ENCODE measurements at places on chromosomes 5 and 9.

DNA sequence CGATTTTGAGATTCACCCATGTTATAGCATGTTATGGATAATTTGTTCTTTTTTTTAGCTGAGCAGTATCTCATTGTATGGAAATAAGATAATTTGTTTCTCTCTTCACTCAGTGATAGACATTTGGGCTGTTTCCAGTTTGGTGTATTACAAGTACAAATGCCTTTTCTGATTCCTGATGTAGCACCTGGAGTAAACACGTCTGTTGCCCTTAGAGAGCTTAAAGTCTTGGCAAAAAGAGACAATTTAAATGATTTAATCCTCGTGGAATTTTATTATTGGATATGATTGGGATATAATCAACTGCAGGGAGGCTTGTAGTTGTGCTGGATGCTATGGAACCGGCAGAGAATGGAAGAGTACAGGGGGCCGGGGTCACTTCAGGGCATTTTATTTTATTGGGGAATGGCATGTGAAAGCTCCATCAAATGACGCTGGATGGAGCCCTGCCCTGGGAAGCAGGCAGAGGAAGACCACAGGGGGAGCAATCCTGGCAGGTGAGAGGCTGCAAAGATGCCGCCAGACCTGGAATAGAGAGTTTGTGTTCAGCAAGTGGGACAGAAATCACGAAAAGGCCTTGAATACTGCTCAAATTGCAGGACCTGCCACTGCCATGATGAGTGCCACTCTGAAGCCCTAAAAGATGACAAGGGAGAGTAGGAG is 31.0 kb upstream of the TGFBI start:
- no peak for DNase-seq

DNA sequence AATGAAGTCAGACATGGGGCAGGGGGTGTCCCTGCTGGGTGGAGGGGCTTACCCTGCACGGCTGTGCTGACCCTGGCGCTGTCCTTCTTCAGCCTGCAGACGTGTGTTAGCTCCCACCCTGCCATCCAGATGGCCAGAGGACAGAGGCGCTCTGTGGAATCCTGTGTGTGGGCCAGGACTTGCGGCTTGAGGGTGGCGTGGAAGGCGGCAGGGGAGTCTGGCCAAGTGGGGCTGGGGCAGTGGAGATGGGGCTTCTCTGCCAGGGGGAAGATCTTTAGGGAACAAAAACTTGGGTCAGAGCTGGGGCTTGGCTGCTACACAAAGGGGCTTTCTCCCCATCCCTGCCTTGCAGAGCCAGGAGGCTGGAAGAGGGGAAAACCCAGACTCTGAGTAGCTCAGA is 46.5 kb upstream of the SYNPO start:
- no peak for DNase-seq

DNA sequence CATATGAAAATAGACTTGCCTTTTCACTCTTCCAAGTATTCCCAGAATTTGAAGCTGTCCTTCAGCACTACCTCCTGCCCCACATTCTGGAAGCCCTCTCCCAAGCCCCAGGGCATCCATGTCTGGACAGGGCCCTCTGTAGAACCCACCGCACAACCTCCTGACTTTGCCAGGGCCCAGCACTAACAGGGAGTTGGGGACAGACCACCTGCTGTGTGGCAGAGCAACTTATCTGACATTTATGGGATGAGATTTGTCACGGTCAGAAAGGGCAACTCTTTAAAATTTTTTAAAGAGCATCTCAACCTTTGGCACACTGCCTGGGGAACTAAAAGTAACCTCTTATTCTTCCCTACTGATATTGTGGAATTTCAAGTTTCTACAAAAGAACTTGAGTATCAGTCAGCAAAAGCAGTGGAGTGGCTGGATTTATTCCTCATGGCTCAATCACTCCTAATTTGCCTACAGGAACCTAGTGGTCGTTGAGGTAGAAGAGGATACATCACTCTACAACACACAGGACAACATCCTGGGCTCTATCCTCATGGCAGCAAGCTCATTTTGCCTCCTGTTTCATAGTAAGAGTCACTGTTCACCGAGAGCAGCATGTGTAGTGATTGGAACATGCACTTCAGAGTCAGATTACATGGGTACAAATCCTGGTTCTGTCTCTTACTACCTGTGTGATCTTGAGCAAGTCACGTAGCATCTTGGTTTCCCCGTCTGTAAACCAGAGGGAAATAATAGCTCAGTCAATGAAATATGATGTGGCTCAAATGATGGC is 285.3 kb downstream of the ENC1 start:
- no peak for DNase-seq

DNA sequence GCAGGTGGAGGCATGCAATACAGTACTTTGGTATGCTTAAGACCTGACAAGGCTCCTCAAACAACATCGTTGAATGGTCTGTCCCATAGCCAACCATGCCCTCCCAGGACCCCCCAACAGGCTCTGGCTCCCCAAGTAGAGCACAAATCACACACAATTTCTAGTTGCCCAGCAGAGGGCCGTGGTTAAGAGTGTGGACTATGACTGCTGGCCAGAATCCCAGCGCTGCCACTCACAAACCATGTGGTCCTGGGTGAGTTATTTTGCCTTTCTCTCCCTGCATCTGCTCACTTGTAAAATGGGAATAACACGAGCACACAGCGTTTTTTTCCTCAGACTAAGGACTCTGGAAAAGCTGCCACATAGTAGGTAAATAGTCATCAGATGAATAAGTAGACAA is 6.5 kb downstream of the CKMT2 start:
- DNase-seq, result no peak

- no peak for DNase-seq
Measured at GRCh38 chr5:109588281-109589035, 101.3 kb upstream of the MAN2A1 start.

DNA sequence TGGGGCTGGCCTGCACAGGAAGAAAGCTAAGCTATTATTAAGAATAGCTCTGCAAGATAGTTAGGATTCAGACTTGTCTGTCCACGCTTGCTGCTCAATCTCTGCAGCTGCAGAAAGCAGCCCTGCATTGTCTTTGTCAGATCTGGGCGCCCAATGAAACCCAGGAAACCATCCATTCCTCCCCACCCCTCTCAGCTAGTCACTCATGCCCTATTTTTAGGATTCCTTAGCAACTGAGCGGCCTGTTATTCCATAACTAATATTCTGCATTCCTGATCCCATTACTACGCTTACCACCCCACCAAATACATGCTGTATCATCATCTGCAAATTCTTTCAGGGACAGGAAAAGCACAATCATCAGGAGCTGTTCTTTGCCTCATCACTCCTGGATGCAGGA is 52.9 kb upstream of the APC start:
- no peak for DNase-seq

DNA sequence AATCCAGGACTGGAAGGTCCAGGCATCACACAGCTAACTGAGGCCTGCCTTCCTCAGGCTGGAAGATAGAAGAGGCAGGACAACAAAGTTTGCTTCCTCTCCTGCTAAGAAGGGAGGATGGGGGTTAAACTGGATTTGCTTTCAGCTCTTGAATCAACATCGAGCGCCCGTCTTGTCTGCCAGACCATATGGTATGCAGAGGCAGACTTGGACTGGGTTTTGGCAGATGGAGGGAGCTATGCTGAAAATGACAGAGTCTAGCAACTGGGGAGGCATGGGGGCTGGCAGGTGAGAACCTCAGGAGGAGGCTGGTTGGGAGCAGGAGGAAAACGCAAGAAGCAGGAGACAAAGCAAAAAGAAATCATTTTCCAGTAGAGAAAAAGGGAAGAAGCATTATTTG is 289.5 kb upstream of the IL12B start:
- no peak for DNase-seq

- DNase-seq, result no peak
Measured at GRCh38 chr9:125161284-125161918, 18.1 kb upstream of the SCAI start.

- no peak for DNase-seq
Measured at GRCh38 chr5:53603009-53603687, 42.7 kb downstream of the NDUFS4 start.

DNA sequence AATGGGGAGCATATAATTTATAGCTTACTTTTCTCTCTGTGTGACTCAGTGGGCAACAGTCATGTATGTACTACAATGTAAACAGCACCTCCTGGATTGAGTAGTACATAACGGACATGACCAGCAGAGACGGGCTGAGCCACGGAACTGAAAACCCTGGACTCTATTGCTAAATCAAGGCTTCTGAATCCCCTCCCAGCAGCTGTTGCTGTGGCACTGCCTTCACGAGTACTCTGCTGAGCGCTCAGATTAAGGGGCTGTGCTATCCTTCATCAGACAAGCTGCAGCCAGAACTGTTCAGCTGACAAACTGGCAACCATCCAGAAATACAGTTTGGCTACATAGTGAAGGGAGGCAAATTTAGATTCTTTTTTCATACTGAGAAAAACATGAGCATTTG is 131.3 kb upstream of the CCDC180 start:
- DNase-seq, result peak; percentile 84

- no peak for DNase-seq
Measured at GRCh38 chr9:93217706-93218105, 33.8 kb downstream of the WNK2 start.

GRCh38 chr9:95048225-95049087 is 269.1 kb downstream of the FANCC start:
- peak; percentile 70 for DNase-seq

DNA sequence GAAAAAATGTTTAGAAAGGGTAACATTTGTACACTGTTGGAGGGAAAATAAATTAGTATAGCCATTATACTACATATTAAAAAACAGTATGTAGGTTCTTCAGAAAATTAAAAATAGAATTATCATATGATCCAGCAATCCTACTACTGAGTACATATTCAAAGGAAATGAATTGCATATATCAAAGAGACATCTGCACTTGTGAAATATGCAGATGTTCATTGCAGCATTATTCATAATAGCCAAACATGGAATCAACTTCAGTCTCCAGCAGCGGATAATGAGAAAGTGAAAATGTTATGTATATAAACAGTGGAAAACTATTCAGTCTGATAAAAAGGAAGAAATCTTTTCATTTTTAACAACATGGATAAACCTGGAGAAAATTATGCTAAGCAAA is 695.5 kb downstream of the SLCO4C1 start:
- DNase-seq, result no peak

DNA sequence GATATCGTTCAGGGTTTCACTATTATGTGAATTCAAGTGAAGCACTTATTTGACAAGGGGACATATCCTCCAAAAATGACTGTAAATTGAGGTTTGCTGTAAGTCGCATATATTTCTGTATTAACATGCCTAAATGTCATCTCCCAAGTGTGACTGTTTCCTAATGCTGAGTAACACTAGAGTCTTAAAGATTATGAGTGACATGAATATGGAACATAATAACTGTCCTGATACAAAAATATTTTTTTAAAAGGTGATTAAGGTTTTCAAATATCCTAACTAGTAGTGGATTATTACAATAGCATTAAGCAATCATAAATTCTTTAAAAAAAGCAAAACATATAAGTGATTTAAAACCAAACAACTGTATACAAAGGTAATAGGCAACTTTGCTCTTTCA is 3.6 kb downstream of the NFIB start:
- DNase-seq, result no peak

DNA sequence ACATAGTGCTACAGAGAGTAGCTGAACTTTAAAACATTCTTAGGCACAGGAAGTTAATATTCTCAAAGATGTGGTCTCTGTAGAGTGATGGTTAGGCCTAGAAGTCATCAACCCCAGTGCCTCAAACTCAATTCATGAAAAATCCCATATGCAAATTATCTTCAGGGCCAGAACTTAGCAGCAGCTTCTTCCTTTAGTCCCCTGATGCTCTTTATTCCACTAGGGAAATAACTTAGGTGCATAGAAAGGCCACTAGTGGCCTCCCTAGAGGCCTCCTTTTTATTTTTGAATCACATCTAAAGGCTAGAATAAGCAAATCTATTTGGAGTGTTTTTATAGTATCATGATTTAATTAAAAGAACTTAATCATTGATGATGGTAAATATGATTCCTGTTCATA is 88.3 kb downstream of the GIN1 start:
- DNase-seq, result no peak

DNA sequence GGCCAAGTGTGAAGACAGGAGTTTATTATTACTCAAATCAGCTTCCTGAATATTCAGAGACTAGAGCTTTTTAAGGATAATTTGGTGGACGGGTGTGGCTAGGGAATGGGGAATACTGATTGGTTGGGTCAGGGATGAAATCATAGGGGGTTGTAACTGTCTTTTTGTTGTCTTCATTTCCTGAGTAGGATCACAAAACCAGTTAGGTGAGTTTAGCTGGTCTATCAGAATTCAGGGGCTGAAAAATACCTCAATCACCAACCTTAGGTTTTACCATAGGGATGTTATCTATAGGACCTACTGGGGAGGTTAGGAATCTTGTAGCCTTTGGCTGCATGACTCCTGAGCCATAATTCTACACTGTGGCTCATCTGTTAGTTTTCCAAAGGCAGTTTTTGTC is 235.8 kb downstream of the YTHDC2 start:
- DNase-seq, result no peak

GRCh38 chr9:69097923-69098593 is 62.5 kb downstream of the FXN start:
- no peak for DNase-seq

GRCh38 chr9:104750185-104750767 is 2.8 kb downstream of the NIPSNAP3A start:
- DNase-seq, result peak; percentile 47
